ENCODE measurements at places on chromosomes 7 and 10. TPM values are rescaled to one million over a fixed set of nuclear protein-coding genes. Genes with fewer than 3 reads are reported as not detected.

SH3PXD2A gene
- total RNA-seq = 1.7 TPM

OR13A1 gene
- total RNA-seq = not detected

BAMBI gene
- total RNA-seq = 18.9 TPM

GIMAP1 gene
- not detected for total RNA-seq

TRIM4 gene
- 25.6 TPM for total RNA-seq

CYP2E1 gene
- 0.19 TPM for total RNA-seq

All from A549 treated with DMSO at 1 μM for 4 hours (cell line).